CD4-positive, alpha-beta T cell treated with Interleukin-15 for 1 hour (primary cell): ENCODE measurements at places on chromosomes 3 and 15.

- DNase-seq: peak; percentile 59
Observed at GRCh38 chr3:46926871-46927717, 49.5 kb downstream of the CCDC12 start.

DNA sequence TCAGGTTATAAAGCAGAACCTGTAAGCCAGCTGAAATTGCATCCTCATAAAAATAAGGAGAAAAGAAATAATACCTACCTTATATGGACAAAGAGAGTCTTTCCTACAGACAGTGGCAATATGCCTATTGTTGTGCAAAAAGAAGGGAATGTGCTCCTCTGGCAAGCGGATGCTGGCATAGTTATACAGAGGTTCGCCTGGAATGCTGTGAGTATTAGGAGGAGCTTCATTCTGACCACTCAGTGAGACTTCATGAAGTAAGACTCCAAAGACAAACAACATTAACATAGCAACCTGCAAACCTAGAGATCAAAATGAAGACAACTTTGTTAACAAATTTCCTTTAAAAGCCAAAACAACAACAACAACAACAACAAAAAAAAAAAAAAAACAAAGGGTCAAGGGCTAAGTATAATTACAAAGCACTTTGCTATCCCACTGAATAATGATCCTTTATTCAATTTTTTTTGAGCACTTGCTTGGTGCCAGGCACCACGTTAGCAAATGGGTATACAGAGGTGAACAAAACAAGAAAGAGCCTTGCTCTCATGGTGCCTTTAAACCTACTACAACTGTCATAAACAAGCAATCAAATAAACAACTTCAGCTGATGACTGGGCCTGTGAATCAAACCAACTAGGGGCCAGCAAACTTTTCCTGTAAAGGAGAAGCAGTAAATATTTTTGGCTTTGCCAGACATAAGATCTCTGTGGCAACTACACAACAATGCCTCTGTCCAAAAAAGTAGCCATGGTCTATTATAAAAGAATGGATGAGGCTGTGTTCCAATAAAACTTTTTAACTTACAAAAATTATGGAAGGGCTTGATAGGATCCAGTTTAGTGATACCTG is 3.7 kb downstream of the EOGT start:
- no peak for DNase-seq

DNA sequence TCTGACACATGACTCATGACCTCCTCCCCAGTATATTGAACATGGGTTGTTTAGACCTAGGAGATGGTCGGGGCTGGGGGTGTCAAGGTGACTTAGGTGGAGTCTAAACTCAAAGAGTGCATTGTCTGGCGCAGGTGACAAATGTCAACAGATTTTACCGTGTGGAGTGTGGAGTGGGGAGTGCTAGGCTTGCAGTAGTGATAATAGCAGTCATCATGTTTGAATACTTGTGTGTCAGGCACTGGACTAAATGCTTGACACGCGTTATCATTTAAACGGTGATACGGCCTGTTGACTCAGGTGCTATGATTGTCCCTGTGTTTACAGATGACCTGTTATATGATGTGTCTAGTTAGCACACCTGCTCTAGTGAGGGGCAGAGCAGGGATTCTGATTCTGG is 30.8 kb downstream of the MUC20 start:
- no peak for DNase-seq

- no peak for DNase-seq
Observed at GRCh38 chr15:84863565-84864443, 20.7 kb upstream of the SLC28A1 start.

DNA sequence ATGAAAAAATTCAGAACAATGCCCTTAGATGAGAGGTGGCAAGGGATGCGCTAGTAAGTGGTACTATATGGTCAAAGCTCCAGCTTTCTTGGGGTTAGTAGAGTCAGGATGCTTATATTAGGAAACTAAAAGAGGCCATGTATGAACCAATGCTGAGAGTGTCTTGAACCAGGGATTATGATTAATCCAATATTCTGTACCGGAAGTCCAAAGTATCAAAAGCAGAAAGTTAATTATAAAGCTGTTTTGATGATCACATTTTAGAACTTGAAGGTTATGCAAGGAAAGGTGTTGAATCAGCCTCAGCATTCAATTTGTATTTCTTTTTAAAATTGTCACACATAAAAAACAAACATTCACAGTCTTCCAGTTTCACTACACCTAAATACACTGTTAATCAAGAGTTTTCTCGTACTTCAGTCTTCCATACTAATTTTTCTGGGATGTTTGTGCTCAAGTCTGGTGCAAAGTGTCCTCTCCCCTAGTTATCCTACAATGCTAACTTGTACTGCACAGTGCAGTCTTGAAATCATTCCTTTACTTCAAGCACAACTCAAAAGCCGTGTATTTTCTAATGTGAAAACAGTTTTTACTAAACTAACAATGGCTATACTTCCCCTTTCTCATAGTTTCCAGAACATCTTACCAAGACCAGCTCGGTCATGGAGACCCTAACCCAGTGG is 10.7 kb upstream of the FAH start:
- DNase-seq: no peak

- DNase-seq: no peak
Observed at GRCh38 chr15:56786966-56787365, 53.7 kb upstream of the ZNF280D start.

DNA sequence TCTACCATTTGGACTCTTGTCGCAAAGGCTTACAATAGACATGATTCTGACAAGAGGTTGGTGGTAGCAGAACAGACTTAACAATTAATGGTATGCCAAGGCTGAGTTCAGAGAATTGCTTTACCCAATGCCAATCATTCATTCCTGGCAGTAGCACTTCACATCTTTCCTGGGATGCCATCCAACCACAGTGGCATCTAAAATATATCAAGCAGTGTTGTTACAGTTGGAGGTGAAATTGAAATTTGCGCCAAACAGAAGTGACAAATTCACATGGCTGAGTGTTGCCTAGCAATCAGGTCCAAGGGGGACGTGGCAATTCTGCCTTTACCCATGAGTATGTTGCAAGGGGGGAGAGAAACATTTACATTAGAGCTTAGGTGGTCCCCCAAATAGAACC is 21.0 kb upstream of the DPH6 start:
- DNase-seq: no peak
